ENCODE measurements at places on chromosomes 4 and X.

DNA sequence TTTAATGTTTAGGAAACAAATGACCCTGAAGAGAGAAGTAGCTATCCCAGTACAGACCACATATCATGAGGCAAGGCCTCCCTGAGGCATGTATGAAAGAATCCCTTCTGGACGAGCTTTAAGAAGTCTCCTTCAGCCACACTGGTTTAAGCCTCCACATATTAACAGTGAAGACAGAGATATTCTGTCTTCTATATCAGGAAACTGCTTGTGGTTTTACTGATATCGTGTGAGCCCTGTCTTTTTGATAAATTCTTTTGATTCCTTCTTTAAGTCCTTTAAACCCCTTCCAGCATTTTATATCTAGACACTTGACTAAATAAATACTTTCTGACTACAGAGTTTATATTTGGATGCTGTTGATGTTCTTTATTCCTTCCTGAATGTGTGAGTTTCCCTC is 45.9 kb upstream of the GPC4 start:
- no peak for DNase-seq

- no peak for DNase-seq
These were observed 17.4 kb downstream of the BBS12 start for GRCh38 chr4:122749704-122750454.

- peak; percentile 27 for DNase-seq
These were observed at the start of gene GPRASP2 for GRCh38 chrX:102712216-102712966. Gene GPRASP2 (plus strand): TSS chrX:102712448. CDS start chrX:102714870, 2,422 bp downstream.

GRCh38 chrX:23844502-23845138 is 61.6 kb downstream of the SAT1 start:
- no peak for DNase-seq

- no peak for DNase-seq
These were observed 38.8 kb downstream of the ZBTB49 start for GRCh38 chr4:4328840-4329239.

GRCh38 chr4:38189445-38189844 is 229.2 kb downstream of the PTTG2 start:
- DNase-seq, result no peak

- DNase-seq, result peak; percentile 74
These were observed 18.2 kb downstream of the ELF4 start for GRCh38 chrX:130091980-130092522.

DNA sequence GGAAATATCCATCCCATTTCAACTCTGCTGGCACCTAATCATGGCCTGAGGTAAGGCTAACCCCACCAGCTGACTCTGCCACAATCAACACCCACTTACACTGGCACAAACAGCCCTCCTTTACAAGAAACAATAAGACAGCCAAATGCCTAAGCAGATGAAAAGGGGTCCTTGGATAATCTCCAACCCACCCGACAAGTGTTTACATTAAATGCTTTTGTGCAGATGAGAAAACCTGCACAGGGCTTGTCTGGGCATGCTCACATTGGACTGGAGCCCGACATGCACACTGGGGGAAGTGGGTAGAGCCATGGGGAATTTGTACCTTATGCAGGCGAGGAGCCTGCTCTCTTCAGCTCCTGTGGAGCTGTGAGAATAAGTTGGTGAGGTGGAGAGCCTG is 138.9 kb upstream of the ITM2A start:
- no peak for DNase-seq

DNA sequence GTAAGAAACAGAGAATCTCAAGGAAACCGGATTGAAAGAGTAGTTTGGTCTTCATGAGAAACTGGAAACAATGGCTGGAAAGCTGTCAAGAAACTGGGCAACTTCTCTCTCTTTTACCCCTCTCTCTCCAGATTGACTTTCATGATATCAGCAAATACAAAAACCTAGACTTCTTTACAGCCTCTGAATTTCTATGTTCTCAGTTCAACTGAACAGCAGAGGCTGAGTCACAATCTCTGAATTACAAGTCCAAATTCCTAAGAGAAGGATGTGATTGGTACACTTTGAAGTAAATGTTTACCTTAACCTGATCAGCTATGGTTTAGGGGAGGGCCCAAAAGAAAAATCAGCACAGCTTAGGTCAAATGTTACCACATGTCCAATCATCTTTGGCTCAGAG is 974.9 kb downstream of the RPA4 start:
- DNase-seq, result no peak

DNA sequence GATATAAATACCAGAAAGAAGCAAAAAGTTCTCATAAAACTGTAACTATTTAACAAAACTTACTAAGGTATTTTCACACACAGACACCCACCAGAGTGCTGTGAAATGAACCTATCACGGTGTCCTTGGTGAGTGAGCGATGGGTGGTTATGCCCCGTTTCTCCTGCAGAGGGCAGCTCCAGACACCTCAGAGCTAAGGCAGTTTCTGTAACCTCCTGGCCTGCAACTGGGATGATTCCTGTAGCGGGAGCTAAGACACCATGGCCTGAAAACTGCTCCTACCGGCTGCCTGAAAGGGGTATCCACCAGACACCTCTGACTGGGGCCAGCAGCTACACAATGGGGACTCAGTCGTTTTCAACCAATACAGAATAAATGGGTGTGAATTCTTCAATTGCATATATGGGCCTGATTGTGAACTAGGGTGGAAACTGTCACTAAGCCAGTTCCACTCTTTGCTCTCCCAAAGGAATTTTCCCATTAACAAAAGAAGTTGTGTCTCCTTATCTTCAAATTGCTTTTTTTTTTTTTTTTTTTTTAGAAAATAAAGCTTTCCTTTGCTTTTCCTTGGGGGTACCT is 2375.8 kb upstream of the TENM3 start:
- no peak for DNase-seq

DNA sequence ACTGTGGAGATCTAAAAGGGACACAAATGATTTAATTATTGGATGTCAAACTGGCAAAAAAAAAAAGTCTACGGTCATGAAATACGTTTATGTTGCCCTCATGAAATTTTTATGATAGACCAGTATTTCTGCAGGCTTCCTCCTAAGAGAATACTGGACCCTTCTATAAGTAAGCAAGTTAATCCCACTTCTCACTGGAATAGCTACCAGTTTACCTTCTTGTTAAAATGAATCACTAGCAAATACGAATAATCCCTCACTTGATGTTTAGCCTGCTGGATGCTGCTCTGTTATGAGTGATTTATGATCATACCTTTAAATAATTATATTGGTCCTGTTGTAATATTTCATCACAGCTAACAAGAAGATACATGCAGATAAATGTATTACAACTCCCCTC is 39.6 kb upstream of the GRID2 start:
- no peak for DNase-seq

- no peak for DNase-seq
These were observed 60.4 kb downstream of the PPEF2 start for GRCh38 chr4:75841641-75842520.

DNA sequence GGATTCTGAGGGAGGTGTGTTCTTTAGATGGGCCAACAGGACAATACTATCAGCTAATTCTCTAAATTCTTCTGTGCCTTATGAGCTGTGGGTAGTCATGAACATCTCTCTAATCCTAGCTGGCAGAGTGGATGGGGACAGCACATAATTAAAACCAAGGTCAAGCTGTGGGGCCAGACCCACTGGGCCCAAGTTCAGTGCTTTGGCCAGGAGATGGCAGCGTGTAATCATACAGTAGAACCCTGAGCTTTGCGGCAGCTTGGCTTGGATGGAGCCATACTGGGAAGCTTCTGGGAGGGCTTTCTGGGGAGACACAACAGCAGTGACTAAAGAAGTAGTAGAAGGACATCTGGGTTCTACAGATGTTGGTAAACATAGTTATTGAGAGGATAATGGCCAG is 140.3 kb upstream of the CXCL13 start:
- DNase-seq, result no peak

GRCh38 chr4:38831653-38832052 is 25.0 kb downstream of the TLR6 start:
- DNase-seq, result no peak

DNA sequence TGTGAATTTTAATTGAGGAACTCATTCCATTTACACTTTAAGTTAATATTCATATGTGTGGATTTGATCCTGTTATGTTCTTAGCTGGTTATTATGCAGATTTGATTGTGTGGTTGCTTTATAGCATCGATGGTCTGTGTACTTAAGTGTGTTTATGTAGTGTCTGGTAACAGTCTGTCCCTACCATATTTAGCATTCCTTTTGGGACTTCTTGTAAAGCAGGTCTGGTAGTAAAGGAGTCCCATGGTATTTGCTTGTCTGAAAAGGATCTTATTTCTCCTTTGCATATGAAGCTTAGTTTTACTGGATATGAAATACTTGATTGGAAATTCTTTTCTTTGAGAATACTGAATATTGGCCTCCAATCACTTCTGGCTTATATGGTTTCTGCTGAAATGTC is 76.6 kb downstream of the KLF8 start:
- no peak for DNase-seq

DNA sequence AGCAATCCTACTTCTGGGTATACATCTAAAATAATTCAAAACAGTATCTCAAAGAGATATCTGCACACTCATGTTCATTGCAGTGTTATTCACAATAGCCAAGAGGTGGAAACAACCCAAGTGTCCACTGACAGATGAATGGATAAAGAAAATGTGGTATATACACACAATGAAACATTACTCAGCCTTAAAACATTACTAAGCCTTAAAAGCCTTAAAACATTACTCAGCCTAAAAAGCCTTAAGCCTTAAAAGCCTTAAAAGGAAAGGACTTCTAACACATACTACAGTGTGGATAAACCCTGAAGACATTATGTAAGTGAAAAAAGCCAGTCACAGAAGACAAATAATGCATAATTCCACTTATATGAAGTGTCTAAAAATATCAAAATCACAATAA is 40.3 kb upstream of the TFDP3 start:
- DNase-seq, result no peak
